Dermis blood vessel endothelial cell (primary cell): ENCODE measurements at places on chromosomes 2 and 18. TPM values are rescaled to one million over a fixed set of nuclear protein-coding genes. Genes with fewer than 3 reads are reported as not detected.

DNA sequence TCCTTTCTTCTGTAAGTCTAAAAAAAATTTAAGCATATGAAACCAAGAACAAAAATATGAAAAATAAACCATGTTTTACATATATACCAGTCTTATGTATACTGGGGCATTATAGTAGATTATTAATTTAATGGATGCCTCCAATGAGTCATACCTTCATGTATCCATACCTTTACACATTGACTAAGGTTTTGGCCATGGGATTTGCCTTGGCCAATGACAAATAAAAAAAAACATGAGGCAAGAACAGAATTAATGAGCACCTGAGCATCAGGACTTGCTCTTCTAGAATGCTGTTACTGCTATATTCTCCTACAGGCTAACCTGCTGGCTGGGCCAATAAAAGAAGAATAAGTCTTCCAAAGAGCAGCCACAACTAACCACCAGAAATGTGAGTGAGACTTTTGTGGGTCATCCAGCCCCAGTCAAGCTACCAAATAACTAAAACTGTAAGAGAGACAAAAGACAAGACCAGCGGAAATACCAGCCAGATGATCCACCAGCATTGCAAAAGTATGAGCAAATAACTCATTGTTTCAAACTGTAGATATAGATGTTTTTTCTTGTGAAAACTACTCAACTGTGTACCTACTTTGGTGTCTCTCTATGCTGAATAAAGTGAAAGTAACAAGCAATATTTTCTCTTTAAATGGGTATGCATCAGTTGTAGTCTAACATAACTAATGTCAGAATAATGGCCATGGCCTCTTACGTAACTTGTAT lies 749.6 kb upstream of the VRK2 start:
- DNase-seq: no peak

- DNase-seq: no peak
Observed at GRCh38 chr2:231922311-231923009, 3.7 kb downstream of the NPPC start.

GRCh38 chr2:159106109-159106508 lies 137.7 kb downstream of the TANC1 start:
- no peak for DNase-seq

GRCh38 chr18:22591222-22591621 lies 173.5 kb upstream of the CTAGE1 start:
- DNase-seq: no peak

GRCh38 chr2:127173057-127173456 lies 47.0 kb downstream of the CYP27C1 start:
- peak; percentile 69 for DNase-seq

DNA sequence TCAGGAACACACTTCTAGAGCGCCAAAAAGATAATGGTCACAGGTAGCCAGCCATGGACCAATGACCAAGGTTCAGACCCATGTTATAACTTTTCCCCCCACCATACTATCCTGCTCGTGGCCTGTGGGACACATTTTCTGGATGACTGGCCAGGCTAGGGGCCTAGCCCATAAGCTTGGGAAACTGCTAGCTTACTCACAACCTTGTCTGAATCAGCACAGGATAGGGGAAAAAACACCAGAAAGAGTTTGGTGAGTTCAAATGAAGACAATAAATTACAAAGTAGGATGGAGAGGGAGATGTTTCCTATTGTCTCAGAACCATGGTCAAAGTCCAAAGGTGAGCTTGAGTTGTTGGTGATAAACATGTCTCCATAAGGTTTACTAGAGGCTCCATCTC lies 156.3 kb upstream of the CCDC68 start:
- no peak for DNase-seq

- DNase-seq: no peak
Observed at GRCh38 chr2:239820836-239821693, 204.1 kb downstream of the NDUFA10 start.

- DNase-seq: no peak
Observed at GRCh38 chr2:108923736-108924579, 65.1 kb downstream of the EDAR start.

- DNase-seq: no peak
Observed at GRCh38 chr2:212939777-212940531, 211.5 kb downstream of the IKZF2 start.

DNA sequence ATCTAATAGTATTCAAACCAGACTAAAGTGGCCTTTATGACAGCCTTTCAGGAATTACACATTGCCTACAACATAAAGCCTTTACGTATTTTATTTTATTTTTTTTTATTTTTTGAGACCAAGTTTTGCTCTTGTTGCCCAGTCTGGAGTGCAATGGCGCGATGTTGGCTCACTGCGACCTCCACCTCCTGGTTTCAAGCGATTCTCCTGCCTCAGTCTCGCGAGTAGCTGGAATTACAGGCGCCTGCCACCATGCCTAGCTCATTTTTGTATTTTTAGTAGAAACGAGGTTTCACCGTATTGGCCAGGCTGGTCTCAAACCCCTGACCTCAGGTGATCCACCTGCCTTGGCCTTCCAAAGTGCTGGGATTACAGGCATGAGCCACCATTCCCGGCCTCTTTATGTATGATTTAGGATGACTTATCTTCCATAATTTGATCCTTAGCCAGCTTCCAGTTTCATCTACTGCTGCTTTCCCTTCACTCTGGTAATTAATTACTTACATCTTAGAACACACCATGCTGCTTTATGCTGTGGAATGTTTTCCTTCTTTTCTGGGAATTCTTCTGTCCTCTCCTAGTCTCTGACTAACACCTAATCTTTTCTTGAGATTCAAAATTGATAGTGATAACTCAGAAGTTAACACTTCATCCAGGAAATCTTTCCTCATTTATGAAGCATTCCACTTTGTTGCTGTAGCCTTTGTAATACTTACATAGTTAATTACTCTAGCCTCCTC lies 2.6 kb downstream of the USP14 start:
- DNase-seq: no peak

DNA sequence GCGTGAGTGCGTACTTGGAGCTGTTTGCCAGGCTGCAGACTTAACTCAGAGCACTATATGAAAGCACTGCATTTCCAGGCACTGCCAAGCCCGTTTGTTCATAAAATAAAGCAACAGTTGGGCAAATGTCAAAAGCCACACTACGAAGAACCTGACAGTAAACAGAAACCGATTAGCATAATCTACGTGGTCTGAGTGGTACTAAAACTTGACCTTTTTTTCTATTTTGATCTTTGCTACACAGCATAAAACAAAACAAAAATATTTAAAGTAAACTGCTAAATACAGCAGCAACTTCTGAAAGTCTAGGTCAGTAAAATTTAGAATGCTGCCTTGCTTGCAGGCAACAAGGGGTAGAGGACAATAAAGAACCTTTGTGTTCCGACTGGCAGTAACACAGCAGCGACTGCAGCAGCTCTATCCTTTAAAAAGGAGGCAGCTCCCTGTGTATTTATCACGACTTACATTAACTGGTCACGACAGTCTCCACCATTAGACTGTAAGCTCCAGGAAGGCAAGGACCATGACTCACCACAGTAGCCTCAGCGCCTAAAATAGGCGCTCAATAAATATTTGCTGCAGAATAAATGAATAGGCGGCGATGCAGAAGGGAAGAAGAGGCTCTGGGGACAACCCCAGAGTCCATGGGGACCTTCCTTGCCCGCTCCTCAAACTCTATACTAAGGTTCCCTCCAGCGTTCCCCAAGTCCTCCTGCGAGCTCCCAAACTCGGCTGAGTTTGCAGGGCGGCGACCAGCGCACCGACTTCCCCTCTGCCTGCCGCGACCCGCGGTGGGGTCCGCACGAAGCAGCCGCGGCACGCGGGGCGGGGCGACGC lies 902 bp downstream of the SS18 start:
- DNase-seq: peak; percentile 56

- no peak for DNase-seq
Observed at GRCh38 chr2:28709101-28709500, 42.5 kb upstream of the PPP1CB start.

- DNase-seq: no peak
Observed at GRCh38 chr2:133389569-133389968, 178.7 kb downstream of the NCKAP5 start.

GRCh38 chr2:108965540-108966289 lies 23.3 kb downstream of the EDAR start:
- DNase-seq: no peak

The ZC3H6 gene
- 2.0 and 4.2 TPM in 2 replicates for total RNA-seq

The GNAL gene
- total RNA-seq: 0.51 and 0.68 TPM in 2 replicates

The TPO gene
- total RNA-seq: not detected in 2 replicates

The UGT1A4 gene
- 0.09 TPM in 1 of 2 replicates, not detected in the other for total RNA-seq

The CRYBA2 gene
- total RNA-seq: not detected in 2 replicates

The FSHR gene
- total RNA-seq: not detected in 2 replicates

The SIX3 gene
- not detected in 2 replicates for total RNA-seq

The RASGRP3 gene
- 202 and 255 TPM in 2 replicates for total RNA-seq

The IER3IP1 gene
- 19.4 and 28.4 TPM in 2 replicates for total RNA-seq

The FBXO41 gene
- 0.19 and 0.34 TPM in 2 replicates for total RNA-seq

The PLCD4 gene
- 1.7 and 4.7 TPM in 2 replicates for total RNA-seq
